ENCODE measurements at places on chromosomes 5 and 9.
A peak's percentile ranks its signal among the peaks of the same experiment; 100 is the strongest.

- H3K36me3 ChIP-seq = no peaks in the 10 kb centered on the region
- no peaks in the 10 kb centered on the region for H3K27me3 ChIP-seq
- DNase-seq = no peak
- no peak overlapping the region for H3K4me3 ChIP-seq
- no peaks in the 10 kb centered on the region for H3K4me1 ChIP-seq
Observed at GRCh38 chr9:94899464-94900221, 173.1 kb downstream of the AOPEP start.

GRCh38 chr5:66661149-66661548, 65.0 kb downstream of the MAST4 start:
- DNase-seq = no peak
- no peaks in the 10 kb centered on the region for H3K36me3 ChIP-seq
- no peaks in the 10 kb centered on the region for H3K27me3 ChIP-seq
- no peak overlapping the region for H3K4me3 ChIP-seq
- no peaks in the 10 kb centered on the region for H3K4me1 ChIP-seq

DNA sequence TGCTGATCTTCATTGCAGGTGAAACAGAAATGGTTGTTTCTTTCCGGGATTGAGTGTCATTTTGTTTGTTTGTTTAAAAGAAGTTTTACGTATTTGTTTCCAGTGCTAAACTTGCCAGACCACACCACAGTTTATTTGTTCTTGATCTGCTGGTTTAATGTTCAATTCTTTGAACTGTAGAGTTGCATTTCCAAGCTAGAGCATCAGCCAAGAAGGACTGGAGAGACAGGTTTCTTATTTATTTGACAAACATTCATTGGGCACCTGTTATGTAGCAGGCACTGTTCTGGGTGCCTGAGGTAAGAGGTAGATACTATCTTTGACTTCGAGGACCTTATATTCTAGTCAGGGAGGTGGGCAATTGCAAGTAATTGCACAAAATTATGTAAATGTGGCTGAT, 45.0 kb downstream of the MCCC2 start:
- H3K36me3 ChIP-seq = peaks cover 10% of the 10 kb centered on the region
- DNase-seq = no peak
- H3K4me1 ChIP-seq = no peaks in the 10 kb centered on the region
- H3K27ac ChIP-seq = no peak overlapping the region
- no peaks in the 10 kb centered on the region for H3K27me3 ChIP-seq
- no peak overlapping the region for H3K4me3 ChIP-seq

DNA sequence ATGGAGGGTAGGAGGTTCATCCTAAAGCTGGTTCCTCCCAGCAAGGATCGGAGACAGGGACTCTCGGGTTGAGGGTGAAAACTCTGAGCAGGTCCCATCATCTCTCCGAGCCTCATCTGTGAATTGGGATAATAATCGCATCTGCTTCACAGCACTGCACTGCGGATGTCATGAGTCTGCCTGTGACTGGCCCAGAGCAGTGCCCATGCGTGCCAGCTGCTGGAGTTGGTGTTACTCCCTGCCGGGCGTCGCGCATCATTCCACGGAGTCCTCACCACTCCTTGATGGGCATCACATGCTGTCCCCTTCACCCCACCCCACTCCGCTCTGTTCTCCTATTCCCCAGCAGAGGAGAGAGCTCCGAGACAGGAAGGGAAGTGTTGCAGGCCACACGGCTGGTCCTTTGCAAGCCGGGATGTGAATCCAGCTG, 35.1 kb upstream of the ORM1 start:
- H3K36me3 ChIP-seq = no peaks in the 10 kb centered on the region
- DNase-seq = no peak
- no peaks in the 10 kb centered on the region for H3K4me1 ChIP-seq
- no peak overlapping the region for H3K27ac ChIP-seq
- no peak overlapping the region for H3K4me3 ChIP-seq

DNA sequence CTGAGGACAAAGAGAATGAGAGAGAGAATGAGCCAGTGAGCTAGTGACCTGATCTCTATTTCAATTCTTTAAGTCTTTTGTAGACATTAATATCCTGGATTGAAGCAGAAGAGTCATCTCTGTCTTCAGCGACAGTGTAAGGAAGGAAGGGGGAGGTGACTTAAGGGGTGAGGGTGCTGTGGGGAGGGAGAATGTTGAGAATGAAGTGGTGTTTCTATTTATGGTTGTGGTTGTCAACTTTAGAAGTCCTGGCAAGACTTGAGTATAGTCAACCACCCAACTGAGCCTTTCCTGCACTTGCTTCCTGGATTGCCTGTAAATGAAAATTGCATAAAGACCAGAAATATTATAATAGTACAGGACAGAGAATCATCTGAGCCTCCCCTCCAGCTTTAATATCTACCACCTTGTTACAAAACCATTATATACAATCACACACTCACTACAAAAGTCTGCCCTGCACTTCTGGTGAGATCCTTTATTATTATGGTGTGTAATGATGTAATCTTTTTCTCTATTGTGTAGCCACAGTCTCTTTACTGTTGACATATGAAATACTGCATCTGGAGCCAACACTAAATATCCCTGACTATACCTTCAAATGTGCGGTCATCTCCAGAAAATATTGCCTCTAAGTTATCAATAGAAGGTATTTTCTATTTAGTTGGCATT, 91.7 kb downstream of the NTRK2 start:
- H3K36me3 ChIP-seq = no peaks in the 10 kb centered on the region
- H3K4me3 ChIP-seq = no peak overlapping the region
- H3K4me1 ChIP-seq = no peaks in the 10 kb centered on the region
- no peak for DNase-seq
- no peaks in the 10 kb centered on the region for H3K27me3 ChIP-seq

- no peaks in the 10 kb centered on the region for H3K27me3 ChIP-seq
- H3K27ac ChIP-seq = no peak overlapping the region
- no peak for DNase-seq
- H3K36me3 ChIP-seq = no peaks in the 10 kb centered on the region
- no peaks in the 10 kb centered on the region for H3K4me1 ChIP-seq
- H3K4me3 ChIP-seq = no peak overlapping the region
Observed at GRCh38 chr9:112520069-112520468, 33.4 kb downstream of the KIAA1958 start.

DNA sequence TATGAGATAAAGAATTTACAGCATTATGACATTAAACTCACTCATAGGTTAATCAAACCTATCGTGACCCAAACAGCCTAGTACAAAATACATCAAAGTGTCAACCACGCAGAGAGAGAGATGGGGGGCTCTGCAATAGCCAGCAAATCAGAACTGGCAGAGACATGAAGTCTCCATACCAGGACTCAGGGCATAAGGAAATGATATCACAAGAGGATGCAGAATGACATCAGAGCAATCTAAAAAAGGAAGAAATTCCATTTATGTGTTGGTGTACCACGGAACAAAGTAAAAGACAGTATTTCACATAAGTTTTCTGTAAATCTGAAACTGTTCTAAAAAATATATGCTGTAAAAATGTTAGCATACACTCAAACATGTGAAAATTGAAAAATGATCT, 24.6 kb downstream of the BICD2 start:
- H3K27me3 ChIP-seq = no peaks in the 10 kb centered on the region
- H3K36me3 ChIP-seq = no peaks in the 10 kb centered on the region
- H3K27ac ChIP-seq = peak overlapping the region; percentile 63
- no peak for DNase-seq
